ENCODE measurements at places on chromosomes 2 and 18. TPM values are rescaled to one million over a fixed set of nuclear protein-coding genes. Genes with fewer than 3 reads are reported as not detected.

Gene LYG2
- total RNA-seq = not detected

Gene TBR1
- 0.06 TPM for total RNA-seq

Gene FSHR
- total RNA-seq = not detected

GRCh38 chr18:23540867-23541266 is 37.6 kb downstream of the RMC1 start:
- peak overlapping the region; percentile 61 for H3K4me3 ChIP-seq
- peak overlapping the region; percentile 83 for H3K27ac ChIP-seq
- ATAC-seq = peak; percentile 72
- H3K27me3 ChIP-seq = no peaks in the 10 kb centered on the region
- H3K4me1 ChIP-seq = peaks cover 23% of the 10 kb centered on the region

- no peak for ATAC-seq
- H3K4me1 ChIP-seq = peaks cover 22% of the 10 kb centered on the region
- H3K27ac ChIP-seq = peak overlapping the region; percentile 80
Observed at GRCh38 chr2:47072018-47072691, 83.0 kb downstream of the STPG4 start.

DNA sequence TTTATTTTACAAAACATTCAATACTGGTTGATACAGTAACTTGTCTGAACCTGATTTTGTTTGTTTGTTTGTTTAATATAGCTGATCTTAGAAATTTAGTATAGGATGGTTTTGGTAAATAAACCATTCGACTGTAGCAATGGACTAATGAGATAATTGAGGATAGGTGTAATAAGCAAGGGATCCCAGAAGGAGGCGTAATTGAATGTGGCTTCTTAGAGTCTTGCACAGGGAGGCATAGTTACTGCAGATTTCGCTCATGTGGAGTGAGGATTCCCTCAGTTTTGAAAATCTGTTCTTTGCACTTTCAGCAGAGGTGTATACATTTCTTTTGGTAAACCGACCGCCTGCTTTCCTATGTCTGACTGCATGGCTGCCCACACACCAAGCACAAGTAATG is 709.6 kb downstream of the SOCS6 start:
- H3K27ac ChIP-seq = no peak overlapping the region
- ATAC-seq = no peak

DNA sequence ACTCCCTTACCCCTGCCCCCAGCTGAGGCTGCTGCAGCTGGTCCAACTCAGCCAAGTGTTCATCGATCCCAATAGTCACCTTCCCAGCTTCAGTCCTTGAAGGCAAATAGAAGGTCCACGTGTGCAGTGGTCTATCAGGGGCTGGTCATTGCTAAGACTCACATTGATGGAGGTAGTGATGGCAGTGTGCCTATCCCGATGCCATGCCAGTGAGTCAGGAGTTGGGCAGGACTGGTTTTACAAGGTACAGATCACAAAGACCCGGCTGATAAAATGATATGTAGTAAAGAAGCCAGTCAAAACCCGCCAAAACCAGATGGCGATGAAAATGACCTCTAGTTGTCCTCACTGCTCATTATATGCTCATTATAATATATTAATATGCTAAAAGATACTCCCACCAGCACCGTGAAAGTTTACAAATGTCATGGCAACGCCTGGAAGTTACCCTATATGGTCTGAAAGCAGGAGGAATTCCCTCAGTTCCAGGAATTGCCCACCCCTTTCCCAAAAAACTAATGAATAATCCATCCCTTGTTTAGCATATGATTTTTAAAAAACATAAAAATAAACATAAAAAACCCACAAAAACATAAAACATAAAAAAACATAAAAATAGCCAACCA is 2.9 kb upstream of the C2orf80 start:
- H3K27ac ChIP-seq = no peak overlapping the region
- no peaks in the 10 kb centered on the region for H3K27me3 ChIP-seq
- no peaks in the 10 kb centered on the region for H3K4me1 ChIP-seq
- ATAC-seq = no peak

- H3K4me1 ChIP-seq = no peaks in the 10 kb centered on the region
- ATAC-seq = no peak
- no peaks in the 10 kb centered on the region for H3K27me3 ChIP-seq
- H3K4me3 ChIP-seq = no peak overlapping the region
- H3K27ac ChIP-seq = no peak overlapping the region
- H3K36me3 ChIP-seq = peaks cover 9% of the 10 kb centered on the region
Observed at GRCh38 chr2:32697156-32697555, 69.3 kb downstream of the TTC27 start.

DNA sequence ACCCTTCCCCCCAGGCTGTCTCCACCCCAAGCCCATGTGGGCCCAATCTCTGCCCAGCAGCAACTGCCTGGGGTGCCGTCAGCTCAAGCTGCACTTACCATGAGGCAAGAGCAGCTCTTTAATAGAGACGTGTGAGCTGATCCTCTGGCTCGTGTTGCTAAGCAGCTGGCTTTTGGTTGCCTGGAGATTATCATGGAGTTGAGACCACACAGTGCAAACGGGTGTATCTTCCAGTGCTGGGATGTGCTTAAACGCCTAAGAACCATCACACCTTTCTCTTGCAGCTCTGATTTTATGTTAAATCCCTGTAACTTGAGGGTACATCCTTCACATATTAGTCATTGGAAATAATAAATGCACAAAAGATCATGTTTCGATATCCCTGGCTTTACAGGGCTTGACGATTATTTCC is 271.1 kb downstream of the PRKCE start:
- no peak overlapping the region for H3K4me3 ChIP-seq
- no peak overlapping the region for H3K27ac ChIP-seq
- H3K27me3 ChIP-seq = no peaks in the 10 kb centered on the region
- ATAC-seq = no peak

All from activated T-helper 17 cell treated with anti-CD3 and anti-CD28 coated beads, Interleukin-2, amount 50 U/mL, for 72 hours (primary cell).